ENCODE measurements at places on chromosomes 5 and 9. TPM values are rescaled to one million over a fixed set of nuclear protein-coding genes. Genes with fewer than 3 reads are reported as not detected.

UBQLN1 gene
- 96.1 TPM for total RNA-seq

IRX1 gene
- not detected for total RNA-seq

DNA sequence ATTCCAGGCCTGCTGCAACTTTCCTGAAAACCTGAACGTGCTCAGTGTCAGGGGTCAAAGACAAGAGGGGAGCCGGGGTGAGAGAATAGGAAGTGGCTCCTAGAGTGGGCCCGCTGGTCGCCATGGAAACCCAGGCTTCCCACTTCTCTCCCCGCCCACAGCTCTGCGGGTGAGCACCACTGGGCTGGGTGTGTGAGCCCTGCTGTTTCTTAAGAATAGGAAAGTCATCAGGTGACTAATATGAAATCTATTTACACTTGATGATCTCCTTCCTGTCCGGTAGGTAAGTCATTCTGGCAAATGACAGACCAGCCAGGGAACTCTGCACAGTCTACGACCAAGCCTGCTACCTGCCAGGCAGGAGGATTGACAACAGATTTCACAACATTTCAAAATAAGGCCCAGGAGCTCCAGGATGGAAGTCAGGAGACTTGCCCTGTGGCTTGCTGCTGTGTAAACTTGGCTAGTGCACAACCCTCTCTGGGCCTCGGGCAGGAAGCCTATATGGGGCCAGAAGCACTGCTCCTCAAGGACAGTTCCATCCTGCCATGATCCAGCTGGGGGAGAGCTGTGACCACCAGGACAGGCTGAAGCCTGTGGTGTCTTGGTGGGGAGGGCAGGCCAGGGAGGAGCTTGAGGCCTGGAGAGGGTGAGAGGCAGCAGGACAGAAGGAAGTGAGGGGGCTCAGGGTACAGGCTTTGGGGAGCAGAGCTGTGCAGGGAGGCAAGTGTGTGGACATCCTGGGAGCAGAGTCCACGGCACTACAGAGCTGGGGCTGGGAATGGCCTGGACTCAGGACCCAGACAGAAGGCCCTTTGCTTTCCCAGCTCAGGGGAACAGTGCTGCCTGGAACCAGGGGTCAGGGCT, 60.6 kb downstream of the SHB start:
- DNase-seq, result no peak

CENPP gene
- 5.5 TPM for total RNA-seq

DNA sequence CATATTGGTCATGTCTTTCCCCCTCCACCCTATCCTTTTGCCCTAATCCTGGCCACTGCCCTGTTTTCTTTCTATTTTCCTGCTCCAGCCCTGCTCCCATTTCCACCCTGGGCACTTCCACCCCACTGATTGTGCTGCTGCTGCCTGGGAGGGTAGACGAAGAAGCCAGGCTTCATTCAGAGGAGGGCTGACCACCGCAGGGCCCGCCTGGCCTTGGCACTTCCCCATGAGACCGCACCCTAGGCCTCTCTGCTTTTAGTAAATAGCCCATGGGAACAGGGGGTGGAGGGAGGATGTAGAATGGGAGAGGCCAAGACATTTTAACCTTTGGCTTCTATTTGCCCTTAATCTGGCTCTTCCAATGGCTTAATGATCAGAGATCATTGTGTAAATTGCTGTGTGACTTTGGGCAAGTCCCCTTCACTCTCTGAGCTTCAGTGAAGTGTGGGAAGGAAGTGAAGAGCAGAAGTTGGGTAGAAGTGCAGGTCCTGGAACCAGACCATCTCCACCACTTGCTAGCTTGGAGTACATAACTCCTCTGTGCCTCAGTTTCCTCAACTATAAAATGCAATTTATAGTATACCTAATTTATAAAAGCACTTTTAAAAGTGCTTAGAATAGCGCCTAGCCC, 13.6 kb upstream of the GPX3 start:
- DNase-seq, result peak; percentile 83

DNA sequence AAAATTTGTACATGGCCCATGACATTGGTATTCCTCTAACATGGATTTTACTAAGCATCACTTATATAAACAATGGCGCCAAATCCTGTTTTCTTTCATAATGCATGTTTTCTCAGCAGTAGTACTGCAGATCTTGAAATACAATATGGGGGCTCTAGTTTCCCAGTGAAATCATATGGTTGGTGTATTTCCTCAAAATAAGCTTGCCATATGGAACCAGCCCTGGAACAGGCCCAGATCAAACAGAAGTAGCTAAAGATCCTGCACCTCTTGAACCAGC, 163.9 kb downstream of the ZNF608 start:
- no peak for DNase-seq

DNA sequence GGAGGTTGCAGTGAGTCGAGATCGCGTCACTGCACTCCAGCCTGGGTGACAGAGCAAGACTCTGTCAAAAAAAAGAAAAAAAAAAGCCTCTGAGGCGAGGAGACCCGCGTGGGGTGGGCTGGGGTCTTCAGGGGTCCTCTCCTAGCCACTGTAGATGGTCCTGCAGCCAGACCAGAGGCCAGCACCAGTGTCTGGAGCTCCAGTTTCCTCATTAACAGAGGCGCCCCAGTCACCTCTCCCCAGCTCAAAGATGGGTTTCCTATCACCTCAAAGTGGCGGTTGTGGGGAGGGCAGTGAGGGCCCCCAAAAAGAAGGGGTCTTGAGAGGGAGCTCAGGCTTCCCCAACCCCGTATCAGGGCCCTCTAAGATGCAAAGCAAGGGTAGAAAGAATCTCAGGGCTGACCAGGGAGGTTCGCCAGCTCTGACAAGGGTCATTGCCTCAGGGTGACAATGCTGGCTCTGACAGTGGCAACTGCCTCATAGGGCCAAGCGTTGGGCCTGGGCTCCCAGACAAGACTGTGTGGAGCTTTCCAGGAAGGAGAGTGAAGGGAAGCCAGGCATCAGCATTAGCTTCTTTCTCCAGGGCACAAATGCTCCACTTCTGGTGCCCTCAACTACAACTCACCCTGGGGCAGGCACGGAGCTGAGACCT, 15.0 kb downstream of the STK10 start:
- DNase-seq, result no peak

- DNase-seq, result no peak
Observed at GRCh38 chr5:14956423-14957046, 85.0 kb upstream of the ANKH start.

DNA sequence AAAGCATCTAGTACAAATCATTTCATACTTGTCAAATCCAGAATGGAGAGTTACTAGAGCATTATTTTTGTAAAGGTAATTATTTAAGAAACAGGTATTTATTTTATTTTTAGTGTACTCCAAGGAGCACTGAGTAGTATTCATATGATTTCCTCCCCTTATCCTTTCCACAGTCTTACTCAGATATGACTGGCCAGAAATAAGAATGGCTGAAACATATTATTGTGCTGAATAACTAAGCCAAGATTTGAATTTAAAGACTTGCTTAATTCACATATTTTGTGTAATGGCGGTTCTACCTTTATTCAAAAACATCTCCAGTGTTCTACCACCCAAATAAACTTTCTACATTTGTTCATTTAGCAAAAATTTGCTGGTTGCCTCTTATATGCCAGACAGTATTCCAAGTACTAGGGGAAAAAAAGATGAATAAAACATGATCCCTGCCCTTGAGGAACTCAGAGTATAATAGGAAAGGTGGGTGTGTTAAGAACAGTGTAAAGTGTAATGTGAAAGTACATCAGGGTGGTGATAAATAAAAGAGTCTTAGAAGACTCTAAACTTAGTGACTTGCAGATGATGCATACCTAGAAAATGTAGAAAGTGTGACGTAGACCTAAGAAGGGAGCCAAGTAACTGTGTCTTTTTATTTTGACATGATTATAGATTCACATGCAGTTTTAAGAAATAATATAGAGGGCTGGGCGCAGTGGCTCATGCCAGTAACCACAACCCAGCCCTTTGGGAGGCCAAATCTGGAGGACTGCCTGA, 110.4 kb upstream of the GRHPR start:
- no peak for DNase-seq

DNA sequence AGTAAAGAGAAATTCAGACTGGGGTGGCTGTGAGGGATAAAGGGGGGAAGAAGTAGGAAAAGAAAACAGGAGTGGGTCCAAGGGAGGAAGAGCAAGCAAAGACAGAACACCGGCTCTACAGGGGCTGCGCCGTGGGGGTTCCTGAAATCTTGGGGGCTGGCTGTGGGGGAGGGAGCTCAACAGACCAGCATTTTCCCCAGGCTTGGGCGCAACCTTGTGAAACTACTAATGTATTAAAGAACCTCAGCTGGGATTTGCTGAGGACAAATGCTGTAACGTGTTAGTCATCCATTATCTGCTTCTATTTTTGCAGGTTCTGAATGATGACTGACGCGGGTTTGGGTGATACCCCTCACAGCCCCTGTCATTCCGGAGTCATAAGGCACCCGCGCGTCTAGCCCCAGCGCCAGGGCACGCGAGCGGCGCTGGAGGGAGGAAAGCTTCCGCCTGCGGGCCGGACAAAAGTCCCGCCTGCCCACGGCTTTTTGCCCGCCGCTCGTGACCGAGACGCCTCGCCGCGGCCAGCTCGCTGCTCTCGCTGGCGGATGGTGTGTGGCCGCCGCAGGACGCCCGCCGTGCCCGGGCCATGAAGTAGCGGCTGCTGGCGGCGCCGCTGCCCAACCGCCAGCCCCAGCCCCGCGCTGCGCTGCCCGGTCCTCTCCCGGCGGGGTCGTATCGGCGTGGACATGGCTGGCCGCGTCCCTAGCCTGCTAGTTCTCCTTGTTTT, 110.6 kb downstream of the PAM start:
- DNase-seq, result peak; percentile 81

DNA sequence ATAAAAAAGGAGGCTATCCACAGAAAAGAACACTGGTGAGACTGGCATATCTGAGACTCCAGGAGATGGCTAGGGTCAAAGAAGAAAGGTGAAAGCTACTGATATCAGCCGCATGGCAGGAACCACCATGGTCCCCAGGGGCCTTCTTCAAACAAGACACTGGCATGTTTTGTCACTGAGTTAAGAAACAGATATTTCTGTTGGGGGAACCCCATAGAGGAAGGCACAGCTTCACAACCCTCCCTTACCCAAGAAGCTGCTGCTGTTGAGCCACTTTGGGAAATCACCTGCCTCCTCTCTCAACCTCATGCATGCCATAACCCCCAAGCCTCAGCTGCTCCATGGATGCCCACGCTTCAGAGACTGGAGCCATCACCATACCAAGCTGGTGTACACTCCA, 13.3 kb upstream of the BTNL3 start:
- DNase-seq, result no peak

GRCh38 chr5:142131394-142131793, 22.8 kb downstream of the NDFIP1 start:
- DNase-seq, result no peak

DNA sequence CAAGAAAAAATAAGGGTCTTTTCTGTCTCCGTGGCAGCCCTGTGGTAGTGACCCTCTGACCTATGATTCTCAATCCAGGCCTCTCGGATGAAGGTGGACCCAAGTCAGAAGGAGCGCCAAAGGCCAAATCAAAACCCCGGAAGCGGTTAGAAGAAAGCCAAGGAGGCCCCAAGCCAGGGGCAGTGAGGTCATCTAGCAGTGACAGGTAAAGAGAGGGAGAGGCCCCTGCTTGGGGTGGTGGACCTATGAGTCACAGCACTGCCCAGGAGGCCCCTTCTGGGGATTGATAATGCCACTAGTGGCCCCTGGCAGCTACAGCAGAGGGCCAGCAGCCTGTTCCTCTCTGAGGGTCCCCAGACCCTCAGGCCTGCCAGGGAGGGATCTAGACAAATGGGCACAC, 6.4 kb upstream of the SLC2A8 start:
- DNase-seq, result no peak

CAMK2A gene
- 2.1 TPM for total RNA-seq

DNA sequence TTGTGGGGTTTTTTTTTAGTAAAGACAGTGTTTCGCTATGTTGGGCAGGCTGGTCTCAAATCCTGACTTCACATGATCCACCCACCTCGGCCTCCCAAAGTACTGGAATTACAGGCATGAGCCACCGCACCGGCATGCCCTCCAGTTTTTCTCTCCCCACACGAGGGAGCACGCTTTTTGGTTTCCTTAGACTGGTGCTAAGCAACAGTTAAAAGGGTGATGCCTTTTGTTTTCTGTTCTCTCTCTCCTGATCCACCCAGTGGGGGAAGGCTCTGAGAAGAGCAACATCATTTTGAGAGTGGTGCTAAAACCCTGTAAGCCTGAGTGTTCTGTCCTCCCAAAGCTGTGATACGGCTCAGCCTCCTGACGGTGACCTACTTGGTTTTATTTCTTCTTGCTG, 146.6 kb downstream of the MAN2A1 start:
- DNase-seq, result no peak

DNA sequence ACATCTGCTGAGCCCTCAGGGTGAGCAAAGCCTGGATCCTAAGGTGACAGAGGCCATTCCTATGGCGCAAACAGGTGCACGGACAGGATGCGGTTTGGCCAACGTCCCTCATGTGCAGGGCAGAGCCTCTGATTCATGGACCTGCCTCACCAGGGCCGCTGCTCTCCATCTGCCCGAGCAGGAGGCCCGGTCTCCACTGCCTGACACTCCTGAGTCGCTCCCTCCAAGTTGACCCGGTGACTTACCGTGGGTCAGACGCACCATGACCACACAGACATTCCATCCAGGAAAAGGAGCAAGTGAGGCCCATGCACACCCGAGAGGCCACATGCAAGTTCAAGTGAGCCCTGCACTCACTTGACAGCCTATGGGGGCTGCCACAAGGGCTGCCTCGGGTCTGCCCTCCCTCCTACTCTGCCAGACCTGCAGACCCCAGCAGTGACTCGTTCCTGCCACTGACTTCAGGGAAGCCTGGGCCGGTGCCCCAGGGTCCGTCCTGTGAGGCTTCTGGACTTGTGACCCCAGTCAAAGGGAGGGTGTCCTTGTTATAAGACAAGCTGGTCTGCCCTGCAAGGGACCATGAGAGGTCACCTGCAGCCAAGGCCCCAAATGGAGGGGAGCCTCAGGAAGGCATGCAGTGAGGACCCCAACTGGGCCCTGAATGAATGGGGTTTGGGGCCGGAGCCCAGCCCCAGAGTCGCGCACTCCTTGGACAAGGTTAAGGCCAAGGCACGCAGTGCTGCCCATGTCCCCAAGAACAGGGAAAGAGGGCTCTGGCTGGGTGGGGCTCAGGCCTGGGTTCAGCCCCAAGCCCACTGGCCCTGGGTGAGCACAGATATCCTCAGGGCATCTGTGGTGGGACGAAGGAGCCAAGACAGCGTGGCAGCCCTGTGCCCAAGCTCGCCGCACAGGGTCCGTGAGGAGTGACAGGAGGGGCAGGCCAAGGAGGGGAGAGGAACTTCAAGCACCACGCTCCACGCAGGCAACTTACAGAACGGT, 10.1 kb downstream of the BRD3OS start:
- peak; percentile 53 for DNase-seq

GRCh38 chr9:88979021-88979420, 12.2 kb upstream of the S1PR3 start:
- no peak for DNase-seq
